ENCODE measurements at places on chromosomes 2 and 18.

- no peak for DNase-seq
Observed at GRCh38 chr2:127874378-127875269, 11.1 kb downstream of the AMMECR1L start.

GRCh38 chr2:128784626-128785306 lies 466.1 kb upstream of the HS6ST1 start:
- no peak for DNase-seq

DNA sequence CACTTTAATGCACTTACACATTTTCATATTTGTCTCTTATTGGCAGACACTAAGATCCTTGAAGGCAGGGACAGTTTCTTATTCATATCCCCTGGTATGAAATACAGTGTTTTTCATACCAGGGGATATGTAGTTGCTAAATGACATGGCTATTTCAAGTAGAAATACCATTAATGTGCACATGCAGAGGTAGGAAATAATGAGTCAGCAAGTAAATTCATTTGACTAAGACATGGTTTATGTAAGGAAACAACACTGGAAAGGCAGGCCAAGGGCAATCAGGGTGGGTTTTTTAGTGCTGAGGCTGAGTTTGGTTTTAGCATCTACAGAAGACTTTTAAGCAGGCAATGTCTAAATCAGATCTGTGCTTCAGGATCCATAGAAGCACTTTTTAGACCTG lies 155.9 kb downstream of the WDPCP start:
- DNase-seq, result peak; percentile 52

DNA sequence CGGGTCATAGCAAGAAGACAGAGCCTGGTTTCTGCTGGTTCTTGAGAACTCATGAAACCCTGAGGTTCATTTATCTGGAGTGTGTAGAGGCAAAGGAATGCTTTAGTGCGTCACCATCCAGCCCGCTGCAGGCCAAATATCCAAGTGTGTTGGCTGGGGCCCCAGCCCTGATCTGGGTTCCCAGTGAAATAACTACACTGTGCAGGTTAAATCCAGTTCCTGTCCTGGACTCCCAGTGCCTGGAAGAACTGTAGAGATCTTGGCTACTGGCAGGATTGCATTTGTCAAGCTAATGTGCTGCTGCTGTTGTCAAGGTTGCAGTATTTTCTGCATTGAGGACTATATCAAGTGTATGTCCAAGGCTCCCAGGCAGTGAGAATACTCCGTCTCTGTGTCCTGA lies 89.9 kb downstream of the MAPK4 start:
- no peak for DNase-seq

DNA sequence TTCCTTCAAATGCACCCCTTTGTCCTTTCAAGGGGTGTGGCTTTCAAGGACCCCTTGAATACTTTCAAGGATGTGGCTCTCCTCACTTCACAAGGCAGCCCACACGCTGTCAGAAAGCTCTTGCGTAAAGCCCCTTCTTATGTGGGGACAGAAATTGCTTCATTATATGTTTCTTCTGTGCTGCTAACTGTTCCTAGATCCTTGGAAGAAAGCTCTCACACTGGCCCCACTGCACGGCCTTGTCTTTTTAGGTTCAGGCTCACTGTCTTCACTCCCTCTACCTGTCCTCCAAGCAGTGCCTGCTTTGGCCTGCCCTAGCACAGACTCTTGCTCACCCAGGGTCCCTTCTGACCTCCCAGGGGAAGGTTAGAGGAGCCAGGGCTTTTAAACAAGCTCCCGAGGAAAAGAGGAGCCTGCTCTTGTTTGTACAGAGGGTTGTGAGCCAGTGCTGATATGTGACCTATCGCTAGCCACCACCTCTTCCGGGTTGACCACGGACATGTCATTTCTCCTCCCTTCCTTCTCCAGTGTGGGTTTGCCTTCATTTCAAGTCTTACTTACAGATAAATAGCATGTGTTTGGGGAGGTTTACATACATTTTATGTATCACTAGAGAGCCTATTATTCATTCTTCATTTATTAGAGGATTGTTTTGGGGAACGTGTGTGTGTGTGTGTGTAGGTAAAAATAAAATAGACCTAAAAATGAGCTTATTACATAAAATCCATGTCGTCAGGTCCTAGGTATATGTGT lies 94.7 kb downstream of the RTN4 start:
- DNase-seq, result no peak

- no peak for DNase-seq
Observed at GRCh38 chr18:41343808-41344207, 611.2 kb upstream of the PIK3C3 start.

- DNase-seq, result no peak
Observed at GRCh38 chr2:175227393-175227792, 45.9 kb upstream of the ATP5MC3 start.

GRCh38 chr18:45980229-45980628 lies 13.1 kb upstream of the EPG5 start:
- no peak for DNase-seq
